SJSA1 (cell line): ENCODE measurements at places on chromosomes 6 and 20. TPM values are rescaled to one million over a fixed set of nuclear protein-coding genes. Genes with fewer than 3 reads are reported as not detected.

DNA sequence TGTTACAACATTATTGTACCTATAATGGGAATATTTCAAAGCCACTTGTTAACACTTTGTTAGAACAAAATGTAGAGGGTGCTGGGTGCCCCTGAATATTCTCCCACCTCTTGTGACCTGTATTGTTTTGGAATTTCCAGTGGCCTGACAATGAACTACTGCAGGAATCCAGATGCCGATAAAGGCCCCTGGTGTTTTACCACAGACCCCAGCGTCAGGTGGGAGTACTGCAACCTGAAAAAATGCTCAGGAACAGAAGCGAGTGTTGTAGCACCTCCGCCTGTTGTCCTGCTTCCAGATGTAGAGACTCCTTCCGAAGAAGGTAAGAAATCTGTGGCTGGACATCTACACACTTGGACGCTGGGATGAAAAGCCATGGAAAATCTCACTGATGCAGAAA, 28.9 kb downstream of the PLG start:
- no peak for DNase-seq

DNA sequence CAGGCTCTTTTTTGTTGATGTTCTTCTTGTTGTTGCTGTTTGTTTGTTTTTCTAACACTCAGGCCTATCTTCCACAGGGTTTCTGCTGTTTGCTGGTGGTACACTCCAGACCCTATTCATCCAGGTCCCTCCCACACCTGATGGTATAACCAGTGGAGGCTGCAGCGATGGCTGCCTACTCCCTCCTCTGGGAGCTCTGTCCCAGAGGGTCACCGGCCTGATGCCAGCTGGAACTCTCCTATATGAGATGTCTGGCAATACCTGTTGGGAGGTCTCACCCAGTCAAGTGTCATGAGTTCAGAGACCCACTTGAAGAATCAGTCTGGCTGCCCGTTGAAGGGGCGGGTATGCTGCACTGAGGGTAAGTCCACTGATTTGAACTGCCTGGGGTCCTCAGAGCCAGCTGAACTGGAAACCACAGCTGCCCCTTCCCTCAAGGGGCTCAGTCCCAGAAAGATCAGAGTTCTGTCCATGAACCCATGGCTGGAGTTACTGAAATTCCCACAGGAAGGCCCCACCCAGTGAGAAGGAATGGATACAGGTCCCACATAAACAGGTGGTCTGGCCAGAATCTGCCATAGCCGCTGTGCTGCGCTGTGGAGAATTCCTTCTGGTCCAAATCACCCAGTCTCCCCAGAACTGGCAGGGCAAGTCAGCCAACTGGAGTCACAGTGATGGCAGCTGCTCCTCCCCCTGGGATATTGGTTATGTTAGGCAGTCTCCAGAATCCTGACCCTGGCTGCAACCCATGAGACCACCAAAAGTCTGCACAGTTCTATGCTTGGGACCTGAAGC, 664.4 kb downstream of the FRK start:
- DNase-seq = no peak

GRCh38 chr20:11902285-11902697, 15.4 kb upstream of the BTBD3 start:
- DNase-seq = no peak

GRCh38 chr6:9848094-9848493, 566.8 kb downstream of the TFAP2A start:
- DNase-seq = no peak

GRCh38 chr6:43257367-43258145, 14.3 kb downstream of the TTBK1 start:
- no peak for DNase-seq

DNA sequence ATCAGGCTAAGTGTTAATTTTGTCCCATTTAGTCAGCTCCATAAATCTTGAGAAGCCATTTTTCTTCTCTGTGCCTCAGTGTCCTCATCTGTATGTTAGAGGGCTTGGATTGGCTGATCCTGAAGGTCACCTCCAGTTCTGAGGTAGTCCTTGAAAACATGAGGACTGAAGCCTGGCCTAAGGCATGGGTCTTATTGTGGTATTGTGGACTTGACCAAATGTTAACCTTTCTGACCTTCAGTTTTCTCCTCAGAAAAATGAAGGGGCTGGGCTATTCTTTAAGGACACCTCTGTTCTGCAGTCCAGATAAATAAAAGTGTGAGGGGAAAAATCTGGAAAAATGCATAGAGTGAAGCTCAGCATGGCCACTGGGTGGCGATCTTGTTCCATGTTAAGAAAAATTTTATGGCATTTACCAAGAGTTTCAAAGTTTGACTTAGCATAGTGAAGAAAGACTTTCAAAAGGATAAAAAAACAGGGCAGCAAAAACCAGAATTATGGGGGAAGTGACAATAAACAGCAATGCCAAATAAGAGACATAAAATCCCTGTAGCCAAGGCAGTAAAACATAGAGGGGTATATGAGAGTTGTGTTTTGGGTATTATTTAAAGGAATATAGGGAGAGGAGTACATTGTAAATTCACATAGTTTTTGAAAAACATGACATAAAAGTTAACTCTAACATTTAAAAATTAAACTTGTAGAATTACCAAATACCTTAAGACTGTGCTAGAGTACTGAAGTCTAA, 13.2 kb upstream of the TFB1M start:
- DNase-seq = peak; percentile 58

DNA sequence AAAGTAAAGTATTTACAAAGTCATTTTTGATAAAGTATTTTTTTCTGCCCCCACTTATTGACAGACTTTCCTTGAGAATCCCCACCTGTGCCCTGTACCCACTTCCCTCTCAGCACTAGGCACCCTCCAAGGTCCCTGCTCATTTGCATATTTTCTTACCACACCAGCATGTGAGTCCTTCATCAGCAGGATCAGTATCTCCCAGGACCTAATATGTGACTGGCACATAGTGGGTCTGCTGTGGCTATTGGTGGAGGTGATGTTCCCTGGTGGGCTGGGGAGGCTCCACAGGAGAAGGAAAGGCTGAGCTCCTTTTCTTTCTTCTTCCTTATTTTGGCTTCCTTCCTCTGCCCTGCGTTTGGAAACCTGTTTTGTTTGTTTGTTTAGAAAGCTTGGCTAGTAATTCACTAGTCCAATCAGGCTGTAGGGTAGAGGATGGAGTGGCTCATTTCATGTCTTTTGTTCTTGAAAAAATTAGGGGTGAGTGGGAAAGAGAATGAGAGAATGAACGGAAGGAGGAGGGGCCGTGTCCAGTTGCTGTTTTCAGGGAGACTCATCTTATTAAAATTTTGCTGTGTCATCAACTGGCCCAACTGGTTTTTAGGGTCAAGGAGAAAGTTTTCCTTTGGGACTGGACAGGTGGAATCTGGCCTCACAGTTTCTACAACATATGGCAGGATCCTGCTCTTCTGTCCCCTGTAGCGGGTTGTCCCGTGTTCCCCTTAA, 2.8 kb upstream of the RNF24 start:
- no peak for DNase-seq

DNA sequence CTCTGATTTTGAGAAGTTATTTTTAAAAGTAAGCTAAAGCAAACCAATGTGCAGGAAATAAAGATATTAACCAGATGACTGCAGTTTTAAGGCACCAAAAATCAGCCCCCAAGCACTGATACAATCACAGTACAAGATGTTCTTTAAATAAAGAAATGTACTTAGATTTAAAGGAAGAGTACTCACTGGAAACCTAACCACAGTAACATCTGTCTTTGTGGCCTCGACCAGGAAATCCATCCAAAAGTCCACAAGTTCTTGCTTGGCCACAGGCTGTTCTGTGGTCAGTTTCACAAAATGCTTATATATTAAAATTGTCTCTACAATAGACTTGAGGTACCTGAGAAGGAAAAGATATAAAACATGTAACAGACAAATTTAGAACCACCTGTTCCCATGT, 105.9 kb upstream of the MAP7 start:
- DNase-seq = no peak

GRCh38 chr20:13683833-13684232, 45.1 kb upstream of the TASP1 start:
- DNase-seq = no peak

The KCNB1 gene
- total RNA-seq = 0.05 TPM in 1 of 2 replicates, not detected in the other
